ENCODE measurements at places on chromosomes 11 and 22.
A peak's percentile ranks its signal among the peaks of the same experiment; 100 is the strongest.

DNA sequence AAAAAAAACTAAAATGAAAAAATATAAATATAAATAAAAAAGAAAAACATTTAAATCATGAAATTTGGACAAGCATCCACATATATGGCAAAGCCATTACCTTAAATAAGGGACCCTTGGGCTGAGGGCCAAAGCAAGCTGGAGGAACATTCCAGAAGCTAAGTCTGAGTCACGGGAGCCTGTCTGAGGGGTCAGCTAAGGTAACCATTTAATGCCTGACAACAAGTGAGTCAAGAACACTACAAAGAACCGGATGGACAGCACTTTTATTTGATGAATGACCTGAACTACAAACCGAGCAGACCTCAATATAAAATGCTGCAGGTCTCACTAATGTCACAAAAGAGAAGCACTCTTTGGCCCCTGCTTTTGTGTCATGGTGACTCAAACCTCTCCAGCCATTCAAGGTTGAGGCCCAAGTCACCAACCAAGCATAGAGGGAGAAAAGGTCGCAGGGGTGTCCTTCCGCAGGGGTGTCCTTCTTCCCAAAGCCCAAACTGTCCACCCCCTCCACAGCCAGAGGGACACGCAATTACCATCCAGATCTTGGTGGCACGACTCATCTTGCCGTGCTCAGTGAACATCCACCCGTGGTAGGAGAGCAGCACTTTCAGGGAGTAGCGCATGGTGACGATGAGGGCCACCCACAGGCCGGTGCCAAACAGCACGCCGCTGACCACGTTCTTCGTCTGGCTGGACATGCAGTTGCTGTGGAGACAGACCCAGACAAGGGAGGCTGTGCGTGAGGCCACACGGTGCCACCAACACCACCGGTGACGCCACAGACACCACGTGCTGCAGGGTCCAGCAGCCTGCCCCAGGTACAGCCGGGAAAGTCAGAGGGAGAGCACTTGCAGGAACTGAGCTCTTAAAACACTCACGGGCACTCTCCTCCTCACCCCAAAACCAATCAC lies 34.5 kb downstream of the CPT1A start:
- no peak for DNase-seq

- DNase-seq: peak; percentile 25
Observed at GRCh38 chr22:47029244-47030074, 267.0 kb downstream of the TBC1D22A start.

DNA sequence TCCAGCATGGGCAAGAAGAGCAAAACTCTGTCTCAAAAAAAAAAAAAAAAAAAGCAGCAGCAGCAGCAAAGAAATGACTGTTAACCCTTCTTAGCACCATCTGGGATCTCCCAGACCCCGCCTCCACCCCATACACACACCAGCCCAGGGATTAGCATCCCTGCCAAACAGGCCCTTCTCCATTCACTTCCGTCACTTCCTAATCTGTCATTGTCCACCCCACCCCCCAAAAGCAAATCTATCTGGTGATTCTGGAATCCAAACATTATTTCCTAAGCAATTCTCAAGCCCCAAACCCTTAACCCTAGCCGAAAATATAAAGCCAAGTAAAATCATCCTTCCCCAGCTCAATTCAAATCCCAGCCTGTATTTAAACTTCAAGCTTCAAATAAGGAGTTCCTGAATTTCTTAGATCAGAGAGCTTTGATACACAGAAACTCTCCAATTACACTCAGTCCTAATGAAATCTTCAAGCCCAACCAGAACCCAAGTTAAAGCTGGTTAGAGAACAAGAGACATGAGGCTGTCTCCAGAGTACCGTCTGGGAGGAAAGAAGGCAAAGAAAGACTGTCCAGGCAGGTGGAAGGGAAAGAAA lies 6.0 kb upstream of the AHNAK start:
- DNase-seq: peak; percentile 80

DNA sequence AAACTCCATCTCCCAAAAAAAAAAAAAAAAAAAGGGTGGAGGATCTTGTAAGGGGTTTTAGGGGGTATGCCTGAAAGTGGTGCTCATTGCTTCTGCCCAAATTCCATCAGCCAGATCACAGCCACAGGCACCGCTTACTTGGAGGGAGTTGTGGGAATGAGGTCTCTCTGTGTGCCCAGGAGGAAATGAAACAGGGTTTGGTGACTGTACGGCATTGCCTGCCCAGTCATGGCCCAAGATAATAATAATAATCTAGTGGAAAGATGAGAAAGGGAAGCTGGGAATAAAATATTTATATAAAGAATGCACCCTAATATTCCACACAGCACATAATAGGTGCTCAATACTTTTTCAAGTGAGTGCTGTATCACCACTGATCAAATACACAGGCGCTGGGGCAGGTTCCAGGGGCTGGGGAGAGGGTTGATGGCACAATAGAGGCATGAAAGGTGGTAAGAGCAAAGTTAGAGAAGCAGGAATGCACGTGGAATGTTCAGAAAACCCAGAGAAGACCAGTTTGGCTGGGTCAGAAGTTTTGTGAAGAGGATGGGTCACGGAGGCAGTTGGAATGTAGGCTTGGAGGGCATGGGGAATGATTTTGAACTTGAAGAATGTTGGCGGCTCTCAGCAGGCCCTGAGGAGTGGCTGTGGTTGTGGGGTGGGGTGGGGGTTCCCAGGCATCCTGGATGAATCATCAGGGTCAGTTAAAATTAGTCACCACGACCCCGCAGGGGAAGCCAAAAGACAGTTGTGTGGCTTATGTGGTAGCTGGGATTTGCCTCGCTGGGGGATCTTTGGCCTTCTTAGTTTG lies 12.5 kb upstream of the MB start:
- DNase-seq: peak; percentile 47

- peak; percentile 82 for DNase-seq
Observed at GRCh38 chr11:64358907-64359711, at the start of gene RPS6KA4. Gene RPS6KA4, plus strand, starts transcription at chr11:64359162. Its CDS starts 74 bp downstream, at chr11:64359236.

Data from Caco-2 (cell line).